ENCODE measurements at places on chromosomes 1 and 21.

DNA sequence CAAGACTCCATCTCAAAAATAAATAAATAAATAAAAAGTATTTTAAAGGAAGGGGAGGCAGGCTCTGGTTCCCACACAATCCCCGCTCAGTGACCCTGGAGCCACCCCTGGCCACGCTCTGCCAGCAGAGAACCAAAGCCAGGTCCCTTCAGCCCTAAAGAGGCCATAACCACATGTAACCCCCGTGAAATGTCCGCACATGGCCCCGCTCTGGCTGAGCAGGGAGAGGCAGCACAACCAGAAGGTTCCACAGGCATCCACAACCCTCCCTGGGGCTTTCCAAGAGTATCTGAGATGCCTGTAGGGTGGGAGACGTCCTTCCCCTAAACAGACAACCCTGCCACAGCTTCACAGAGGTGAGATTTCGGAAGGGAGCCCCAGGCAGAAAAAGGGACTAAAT, 1.4 kb upstream of the ARF1 start:
- no peak for DNase-seq

DNA sequence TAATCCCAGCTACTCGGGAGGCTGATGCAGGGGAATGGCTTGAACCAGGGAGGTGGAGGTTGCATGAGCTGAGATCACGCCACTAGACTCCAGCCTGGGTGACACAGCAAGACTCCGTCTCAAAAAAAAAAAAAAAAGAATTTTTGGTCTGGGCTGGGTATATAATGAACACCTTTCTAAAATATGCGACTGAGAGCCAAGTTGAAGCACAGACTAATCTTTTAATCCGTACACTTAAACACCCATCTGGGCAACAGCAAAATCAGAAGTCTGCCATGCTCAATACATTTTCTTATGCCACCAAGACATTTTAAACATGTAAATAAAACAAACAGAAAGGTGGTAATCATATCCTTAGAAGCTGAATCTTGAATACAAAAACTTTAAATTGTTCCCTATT, 31.6 kb upstream of the ABCB10 start:
- DNase-seq = no peak

DNA sequence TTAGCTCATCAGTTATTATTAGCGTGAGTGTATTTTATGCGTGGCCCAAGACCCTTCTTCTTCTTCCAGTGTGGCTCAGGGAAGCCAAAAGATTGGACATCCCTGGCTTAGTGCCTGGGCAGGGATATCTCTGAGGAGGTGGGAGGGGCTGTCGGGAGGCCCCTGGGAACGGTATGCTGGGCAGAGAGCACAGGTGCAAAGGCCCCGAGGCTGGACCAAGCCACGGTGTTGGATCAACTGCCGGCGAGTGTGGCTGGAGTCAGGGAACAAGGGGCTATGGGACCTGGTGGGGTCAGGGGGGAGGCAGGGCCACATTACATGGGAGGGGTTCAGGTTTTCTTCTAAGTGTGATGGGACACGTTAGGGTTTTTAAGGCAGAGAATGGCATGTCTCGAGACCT, 62.7 kb downstream of the FHAD1 start:
- no peak for DNase-seq

- DNase-seq = no peak
These were observed 2.9 kb downstream of the DNASE2B start for GRCh38 chr1:84401156-84401555.

DNA sequence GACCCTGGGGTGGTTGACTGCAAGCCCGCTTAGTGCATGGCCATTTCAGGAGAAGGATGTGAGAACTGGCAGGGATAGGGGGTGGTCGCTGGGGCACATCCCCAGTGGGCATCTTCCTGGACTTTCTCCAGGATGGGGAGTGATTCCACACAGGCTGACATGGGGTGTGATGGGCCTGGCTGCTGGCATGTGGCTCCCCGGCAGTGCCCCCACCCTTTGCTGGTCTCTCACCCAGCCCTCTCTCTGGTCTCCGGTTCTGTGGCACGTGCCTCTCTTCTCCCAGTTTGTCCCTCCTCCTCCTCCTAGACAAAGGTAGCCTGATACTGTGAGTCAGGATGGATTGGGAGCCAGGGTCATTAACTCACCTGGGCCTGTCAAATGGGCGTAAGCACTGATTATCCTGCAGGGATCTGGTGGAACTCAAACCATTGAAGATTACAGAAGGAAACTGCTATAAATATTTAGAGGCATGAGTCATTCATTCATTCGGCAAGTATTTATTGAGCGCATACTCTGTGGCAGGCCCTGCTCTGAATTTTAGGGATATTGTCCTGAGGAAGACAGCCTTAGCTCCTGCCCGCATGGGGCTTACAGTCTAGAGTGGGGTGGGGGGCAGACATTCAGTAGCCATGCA, 23.6 kb upstream of the EPS8L3 start:
- DNase-seq = no peak

- DNase-seq = no peak
These were observed 1.4 kb downstream of the TRAPPC10 start for GRCh38 chr21:44013380-44014088.

GRCh38 chr1:47660622-47661021, 222.8 kb downstream of the FOXD2 start:
- no peak for DNase-seq

- no peak for DNase-seq
These were observed 217.7 kb downstream of the URB2 start for GRCh38 chr1:229843627-229844238.

DNA sequence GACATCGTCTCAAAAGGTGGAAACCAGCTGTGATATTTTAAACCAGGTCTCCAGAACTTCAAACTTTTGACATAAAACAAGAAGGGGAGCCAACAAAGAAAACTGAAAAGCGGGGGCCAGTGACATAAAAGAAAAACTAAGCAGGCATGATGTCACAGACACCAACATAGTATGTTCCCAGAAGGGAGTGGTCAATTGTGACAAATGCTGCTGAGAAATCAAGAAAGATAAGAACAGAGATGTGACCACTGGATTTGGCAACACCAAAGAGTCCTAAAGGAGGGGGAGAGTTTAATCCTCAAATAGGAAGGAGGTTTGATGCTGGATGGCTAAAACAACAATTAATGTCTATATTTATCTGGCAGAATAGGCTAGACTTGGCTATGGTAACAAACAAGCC, 2.3 kb upstream of the RNF19B start:
- DNase-seq = no peak

DNA sequence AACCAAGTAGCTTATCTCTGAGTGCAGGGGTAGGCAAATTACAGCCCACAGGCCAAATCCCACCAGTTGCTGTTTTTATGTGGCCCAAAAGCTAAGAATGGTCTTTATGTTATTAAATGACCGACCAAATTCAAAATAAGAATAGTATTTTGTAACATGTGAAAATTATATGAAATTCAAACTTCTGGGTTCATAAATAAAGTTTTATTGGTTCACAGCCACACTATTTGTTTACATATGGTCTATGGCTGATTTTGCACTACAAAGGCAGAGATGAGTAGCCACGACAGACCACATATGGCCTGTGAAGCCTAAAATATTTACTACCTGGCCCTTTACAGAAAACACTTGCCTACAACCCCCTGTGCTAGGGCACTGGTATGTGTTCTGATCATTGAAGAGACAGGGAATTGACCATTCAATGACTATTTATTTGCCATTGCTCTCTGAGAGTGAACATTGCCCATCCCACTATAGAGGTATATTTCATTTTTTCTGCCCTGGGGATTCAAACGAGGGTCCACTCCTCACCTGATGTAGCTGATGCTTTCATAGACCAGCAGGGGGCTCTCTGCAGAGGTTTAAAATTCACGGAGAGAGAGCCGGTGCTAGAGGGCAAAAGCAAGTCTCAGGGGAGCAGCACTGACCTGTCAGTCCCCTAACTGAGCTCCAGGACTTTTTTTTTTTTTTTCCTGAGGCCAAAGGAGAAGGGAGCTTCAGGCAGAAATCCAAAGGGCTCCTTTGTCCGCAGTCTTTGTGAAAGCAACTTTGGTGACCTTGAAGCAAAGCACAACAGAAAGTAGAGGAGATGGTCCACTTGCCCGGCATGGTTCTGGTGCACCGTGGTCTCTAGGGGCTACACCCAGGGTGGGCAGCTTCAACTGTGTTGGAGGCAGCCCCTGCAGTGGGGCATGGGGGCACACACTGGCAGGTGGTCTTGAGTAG, 7.3 kb upstream of the GNL2 start:
- DNase-seq = no peak

DNA sequence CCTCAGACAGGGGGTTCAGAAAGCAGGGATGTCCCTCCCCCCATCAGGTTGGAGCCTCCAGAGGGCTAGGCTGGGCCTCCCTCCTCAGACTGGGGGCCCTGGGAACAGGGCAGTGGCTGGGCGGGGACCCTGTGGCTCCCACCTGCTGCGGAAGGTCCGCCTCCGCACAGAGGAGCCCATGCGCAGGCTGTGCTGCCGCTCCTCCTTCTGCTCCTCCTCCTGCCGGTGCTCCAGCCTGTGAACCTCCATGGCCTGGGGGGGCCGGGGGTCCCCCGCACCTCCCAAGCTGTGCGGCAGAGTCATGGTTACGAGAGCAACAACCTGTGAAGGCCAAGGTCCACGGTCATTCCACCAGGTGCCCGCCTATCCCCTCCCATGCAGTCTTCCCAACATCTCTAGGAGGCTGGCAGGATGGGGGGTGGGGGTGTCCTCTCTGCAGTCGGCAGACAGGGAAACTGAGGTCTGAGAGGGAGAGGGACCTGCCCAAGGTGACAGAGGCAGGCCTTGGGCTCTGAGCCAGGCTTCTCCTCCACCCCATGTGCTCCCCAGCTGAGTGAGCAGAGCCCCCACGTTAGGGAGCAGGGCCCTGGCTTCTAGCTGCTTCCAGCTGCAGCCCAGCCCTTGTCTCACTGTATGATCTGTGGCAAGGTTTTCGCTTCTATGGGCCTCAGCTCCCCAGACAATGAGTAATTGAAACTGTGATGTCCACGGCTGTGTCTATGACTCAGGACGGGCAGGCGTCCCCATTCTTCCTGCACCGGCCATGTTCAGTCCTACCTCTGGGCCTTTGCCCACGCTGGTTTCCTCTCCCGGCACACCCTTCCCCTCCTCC, 3.4 kb downstream of the MYOM3 start:
- no peak for DNase-seq

GRCh38 chr1:55541296-55541695, 326.1 kb upstream of the USP24 start:
- no peak for DNase-seq

DNA sequence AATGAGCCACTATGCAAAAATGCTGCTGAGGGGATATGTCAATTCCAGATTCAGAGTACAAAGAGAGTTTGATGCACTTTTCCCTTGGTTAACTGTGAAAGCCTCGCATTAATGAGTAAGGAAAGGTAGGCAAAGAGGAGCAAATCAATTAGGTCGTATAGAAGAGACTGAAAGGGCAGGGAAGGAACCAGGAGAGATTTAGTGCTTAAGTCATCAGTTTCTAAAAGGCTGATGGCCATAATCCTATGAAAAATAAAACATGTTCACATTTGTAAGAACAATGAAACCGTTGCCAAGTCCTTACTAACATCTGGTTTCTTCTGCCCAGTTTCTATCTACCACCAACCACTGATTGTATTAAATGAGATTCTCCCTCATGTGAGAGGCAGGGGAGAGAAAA, 118.4 kb upstream of the PALMD start:
- DNase-seq = no peak

DNA sequence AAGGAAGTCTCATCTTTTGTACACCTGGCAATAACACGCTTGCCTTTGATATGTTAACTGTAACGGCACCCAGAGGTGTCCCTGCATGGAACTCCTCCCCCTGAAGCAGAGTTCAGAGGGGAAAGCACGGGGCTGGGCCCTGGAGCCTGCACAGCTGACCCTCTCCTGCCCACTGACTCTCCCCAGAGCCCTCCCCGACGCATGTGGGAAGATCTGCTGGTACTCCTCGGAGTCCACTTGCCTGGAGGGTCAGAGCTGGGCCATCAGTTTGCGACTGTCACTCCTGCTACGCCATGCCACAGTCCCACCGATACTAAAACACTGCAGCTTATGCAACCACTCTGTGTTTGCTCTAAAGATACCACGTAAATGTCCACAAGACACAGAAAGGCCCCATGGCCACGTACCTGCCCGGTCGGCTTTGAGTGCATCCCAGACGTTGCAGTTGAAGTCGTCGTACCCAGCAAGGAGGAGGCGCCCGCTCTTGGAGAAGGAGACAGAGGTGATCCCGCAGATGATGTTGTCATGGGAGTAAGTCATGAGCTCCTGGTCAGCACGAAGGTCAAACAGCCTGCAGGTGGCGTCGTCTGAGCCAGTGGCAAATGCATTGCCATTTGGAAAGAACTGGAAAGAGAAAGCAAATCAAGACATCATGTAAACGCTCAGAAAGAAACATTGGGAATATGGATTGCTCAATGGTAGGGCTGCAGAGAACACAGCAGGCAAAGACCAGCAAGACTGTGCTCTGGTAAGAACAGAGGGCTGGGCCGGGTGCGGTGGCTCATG, 10.6 kb upstream of the NADK start:
- DNase-seq = no peak

- DNase-seq = no peak
These were observed 20.0 kb upstream of the CPT2 start for GRCh38 chr1:53176452-53177208.

- DNase-seq = no peak
These were observed 487.6 kb upstream of the CAMK1G start for GRCh38 chr1:209095627-209096595.

DNA sequence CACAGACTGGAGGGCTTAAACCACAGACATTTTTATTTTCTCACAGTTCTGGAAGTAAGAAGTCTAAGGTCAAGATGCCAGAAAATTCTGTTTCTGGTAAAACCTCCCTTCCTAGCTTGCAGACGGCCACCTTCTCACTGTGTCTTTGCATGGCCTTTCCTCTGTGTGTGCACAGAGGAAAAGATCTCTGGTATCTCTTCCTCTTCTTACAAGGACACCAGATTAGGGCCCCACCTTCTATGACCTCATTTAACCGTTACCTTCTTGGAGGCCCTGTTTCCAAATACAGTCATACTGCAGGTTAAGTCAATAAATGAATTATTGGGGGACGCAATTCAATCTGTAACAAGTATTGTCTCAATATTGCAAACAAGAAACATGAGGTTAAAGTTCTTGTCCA, 63.0 kb upstream of the PRDX6 start:
- no peak for DNase-seq

- no peak for DNase-seq
These were observed 6.2 kb upstream of the ZNF281 start for GRCh38 chr1:200415789-200416593.

- DNase-seq = no peak
These were observed 4.1 kb downstream of the NRIP1 start for GRCh38 chr21:15060543-15061175.

GRCh38 chr1:203172184-203173010, 3.2 kb downstream of the MYBPH start:
- DNase-seq = peak; percentile 2

- DNase-seq = no peak
These were observed 46.9 kb downstream of the GIPC2 start for GRCh38 chr1:78092643-78093042.
